GM20000 (cell line): ENCODE measurements at places on chromosomes 1 and 21.

DNA sequence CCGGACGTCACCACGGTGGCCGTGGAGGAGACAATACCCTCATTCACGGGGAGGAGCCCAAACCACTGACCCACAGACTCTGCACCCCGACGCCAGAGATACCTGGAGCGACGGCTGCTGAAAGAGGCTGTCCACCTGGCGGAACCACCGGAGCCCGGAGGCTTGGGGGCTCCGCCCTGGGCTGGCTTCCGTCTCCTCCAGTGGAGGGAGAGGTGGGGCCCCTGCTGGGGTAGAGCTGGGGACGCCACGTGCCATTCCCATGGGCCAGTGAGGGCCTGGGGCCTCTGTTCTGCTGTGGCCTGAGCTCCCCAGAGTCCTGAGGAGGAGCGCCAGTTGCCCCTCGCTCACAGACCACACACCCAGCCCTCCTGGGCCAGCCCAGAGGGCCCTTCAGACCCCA, 7.0 kb downstream of the TNFRSF14 start:
- no peak for DNase-seq

DNA sequence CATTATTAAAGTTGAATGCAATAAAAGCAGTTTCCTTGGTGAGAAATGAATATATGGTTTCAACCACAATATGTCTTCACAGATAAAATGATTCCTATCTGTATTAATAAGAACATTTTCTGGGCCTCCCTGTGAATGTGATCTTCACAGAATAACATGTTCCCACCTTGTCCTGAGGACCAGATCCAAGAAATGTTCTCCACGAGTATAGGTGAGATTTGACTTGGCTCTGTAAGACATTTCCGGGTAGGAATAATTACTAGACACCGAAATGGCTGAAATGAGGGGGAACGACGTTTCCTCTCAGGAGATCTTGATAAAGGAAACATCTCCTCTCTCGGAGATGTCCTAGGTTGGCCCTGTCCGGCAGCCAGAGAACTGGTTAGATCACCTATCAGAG, 61.4 kb downstream of the CLIC6 start:
- no peak for DNase-seq

DNA sequence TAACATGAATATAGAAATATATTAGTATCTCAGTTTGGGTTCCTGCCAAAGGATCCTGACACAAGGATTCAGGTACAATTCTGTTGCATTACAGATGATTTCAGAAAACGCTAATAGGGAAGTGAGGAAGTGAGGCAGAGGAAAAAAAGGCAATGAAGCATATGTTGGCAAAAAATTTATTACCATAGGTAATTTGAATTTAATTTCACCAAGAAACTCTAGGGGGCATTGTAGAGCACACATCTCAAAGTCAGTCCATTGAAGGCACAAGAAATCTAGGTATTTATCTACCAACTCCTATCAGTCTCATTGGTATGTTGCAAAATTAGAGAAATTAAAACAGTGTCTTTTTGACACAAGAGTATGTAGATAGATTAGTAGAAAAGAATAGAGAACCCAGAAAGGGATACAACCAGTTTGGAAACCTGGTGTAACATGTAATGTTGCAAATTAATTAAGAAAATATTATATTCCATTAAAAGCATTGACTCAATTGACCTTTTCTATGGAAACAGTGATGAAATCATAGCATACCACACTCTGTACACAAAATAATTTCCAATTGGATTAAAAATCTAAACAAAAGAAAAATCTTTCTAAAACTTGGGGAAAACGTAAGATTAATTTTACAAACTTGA, 104.9 kb upstream of the SNX7 start:
- peak; percentile 11 for DNase-seq

GRCh38 chr1:88169939-88170338, 514.1 kb upstream of the PKN2 start:
- no peak for DNase-seq

DNA sequence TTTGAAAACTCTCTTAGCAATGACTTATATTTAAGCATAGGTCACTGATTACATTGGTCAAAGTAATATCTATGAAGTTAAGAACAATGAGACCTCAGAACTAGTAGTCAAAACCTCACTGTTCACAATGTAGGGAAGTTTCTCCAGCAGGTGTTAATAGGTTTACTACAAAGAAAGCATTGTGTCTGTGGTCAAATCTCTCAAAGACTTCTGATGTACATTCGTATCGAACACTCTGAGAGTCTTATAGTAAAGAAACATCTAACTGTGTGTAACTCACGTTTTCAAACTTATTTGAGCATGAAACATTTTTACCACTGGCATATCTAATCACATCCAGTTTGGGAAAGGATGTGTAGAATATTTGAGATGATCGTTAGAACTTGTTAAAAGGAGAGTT, 76.0 kb downstream of the MAP3K7CL start:
- DNase-seq: no peak

- DNase-seq: no peak
Measured at GRCh38 chr1:212600980-212601379, 7.6 kb upstream of the ATF3 start.

DNA sequence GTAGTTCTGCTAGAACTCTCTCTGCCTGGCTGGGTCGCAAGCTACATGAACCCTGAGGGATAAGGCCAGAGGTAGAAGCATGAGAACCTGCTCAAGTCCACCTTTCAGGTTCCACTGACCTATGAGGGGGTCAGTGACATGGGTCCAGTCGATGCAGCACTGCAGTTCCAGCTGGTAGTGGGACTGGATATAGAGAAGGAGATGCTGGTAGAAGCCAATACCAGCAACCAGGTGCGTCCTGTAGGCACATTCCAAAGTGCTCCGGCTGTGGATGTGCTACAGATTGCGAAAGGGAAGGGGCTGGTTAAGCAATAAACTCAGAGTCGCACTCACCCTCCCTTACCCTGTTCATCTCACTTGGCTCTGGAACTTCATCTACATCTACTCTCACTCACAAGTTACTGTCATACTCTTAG, 5.7 kb downstream of the SMG5 start:
- no peak for DNase-seq

DNA sequence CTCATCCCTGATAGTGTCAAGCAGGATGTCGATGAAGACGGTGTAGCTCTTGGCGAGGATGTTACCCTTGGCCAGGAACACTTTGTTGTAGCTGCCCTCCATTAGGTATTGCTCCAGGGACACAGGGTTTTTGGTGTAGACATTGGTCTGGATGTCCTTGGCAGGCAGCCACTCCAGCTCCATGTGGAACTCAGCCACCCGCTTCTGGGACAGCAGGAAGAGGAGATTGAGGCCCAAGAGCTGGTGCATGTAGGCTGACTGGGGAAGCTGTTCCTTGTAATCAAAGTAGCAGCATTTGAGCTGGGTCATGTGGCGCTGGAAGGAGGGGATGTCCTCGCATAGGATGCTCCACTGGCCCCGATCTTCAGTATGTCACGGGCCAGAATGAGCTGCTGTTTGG, 9.5 kb downstream of the IL6R start:
- DNase-seq: no peak
